ENCODE measurements at places on chromosomes 13 and 19. TPM values are rescaled to one million over a fixed set of nuclear protein-coding genes. Genes with fewer than 3 reads are reported as not detected.

GRCh38 chr19:36838784-36839324 lies 667 bp upstream of the ZNF790 start:
- H3K4me1 ChIP-seq: peaks cover 18% of the 10 kb centered on the region
- no peaks in the 10 kb centered on the region for H3K27me3 ChIP-seq
- peak overlapping the region; percentile 48 for H3K4me3 ChIP-seq
- peak overlapping the region; percentile 73 for H3K27ac ChIP-seq
- DNase-seq: no peak
- H3K36me3 ChIP-seq: no peaks in the 10 kb centered on the region

ACP5 gene
- 26.8 TPM for total RNA-seq

GRCh38 chr19:10699650-10700335 lies 1.4 kb upstream of the QTRT1 start:
- peaks cover 22% of the 10 kb centered on the region for H3K4me1 ChIP-seq
- DNase-seq: peak; percentile 53
- no peak overlapping the region for H3K27ac ChIP-seq
- no peaks in the 10 kb centered on the region for H3K27me3 ChIP-seq
- no peak overlapping the region for H3K4me3 ChIP-seq

C5AR2 gene
- 2.9 TPM for total RNA-seq

- H3K4me3 ChIP-seq: no peak overlapping the region
- H3K36me3 ChIP-seq: no peaks in the 10 kb centered on the region
- H3K27me3 ChIP-seq: no peaks in the 10 kb centered on the region
- H3K4me1 ChIP-seq: peaks cover 65% of the 10 kb centered on the region
- DNase-seq: no peak
- no peak overlapping the region for H3K27ac ChIP-seq
Observed at GRCh38 chr13:41490371-41491015, 33.1 kb downstream of the RGCC start.

TMPRSS9 gene
- not detected for total RNA-seq

GRCh38 chr13:75393839-75394520 lies 88.0 kb downstream of the TBC1D4 start:
- H3K27me3 ChIP-seq: no peaks in the 10 kb centered on the region
- H3K27ac ChIP-seq: no peak overlapping the region
- DNase-seq: no peak
- H3K4me3 ChIP-seq: no peak overlapping the region
- H3K36me3 ChIP-seq: no peaks in the 10 kb centered on the region

CGB1 gene
- not detected for total RNA-seq

- no peak for DNase-seq
- no peak overlapping the region for H3K27ac ChIP-seq
- H3K4me3 ChIP-seq: no peak overlapping the region
- no peaks in the 10 kb centered on the region for H3K27me3 ChIP-seq
- H3K36me3 ChIP-seq: no peaks in the 10 kb centered on the region
- no peaks in the 10 kb centered on the region for H3K4me1 ChIP-seq
Observed at GRCh38 chr13:109288151-109288709, 498.2 kb downstream of the IRS2 start.

DNA sequence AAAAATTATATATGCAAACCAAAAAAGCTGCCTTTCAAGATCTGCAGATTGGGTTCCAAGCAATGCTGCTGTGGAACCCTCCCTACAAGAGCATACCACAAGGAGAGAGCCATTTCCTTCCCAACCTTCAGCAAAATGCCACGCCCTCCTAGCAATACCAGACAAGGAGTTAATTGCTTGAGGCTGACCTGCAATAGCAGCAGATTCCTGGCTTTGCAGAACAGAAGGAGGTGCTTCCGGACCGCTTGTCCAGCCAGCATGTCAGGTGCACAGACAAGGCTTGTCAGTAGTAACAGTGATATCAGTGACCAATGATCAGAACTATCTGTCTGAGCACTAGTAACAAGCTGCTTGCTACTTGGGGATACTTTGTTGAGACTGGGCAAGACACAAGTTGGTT lies 301.6 kb downstream of the FGF14 start:
- no peak overlapping the region for H3K27ac ChIP-seq
- no peaks in the 10 kb centered on the region for H3K36me3 ChIP-seq
- H3K4me1 ChIP-seq: no peaks in the 10 kb centered on the region
- no peaks in the 10 kb centered on the region for H3K27me3 ChIP-seq
- DNase-seq: no peak

ATP7B gene
- 1.4 TPM for total RNA-seq

SMIM44 gene
- total RNA-seq: not detected

DNA sequence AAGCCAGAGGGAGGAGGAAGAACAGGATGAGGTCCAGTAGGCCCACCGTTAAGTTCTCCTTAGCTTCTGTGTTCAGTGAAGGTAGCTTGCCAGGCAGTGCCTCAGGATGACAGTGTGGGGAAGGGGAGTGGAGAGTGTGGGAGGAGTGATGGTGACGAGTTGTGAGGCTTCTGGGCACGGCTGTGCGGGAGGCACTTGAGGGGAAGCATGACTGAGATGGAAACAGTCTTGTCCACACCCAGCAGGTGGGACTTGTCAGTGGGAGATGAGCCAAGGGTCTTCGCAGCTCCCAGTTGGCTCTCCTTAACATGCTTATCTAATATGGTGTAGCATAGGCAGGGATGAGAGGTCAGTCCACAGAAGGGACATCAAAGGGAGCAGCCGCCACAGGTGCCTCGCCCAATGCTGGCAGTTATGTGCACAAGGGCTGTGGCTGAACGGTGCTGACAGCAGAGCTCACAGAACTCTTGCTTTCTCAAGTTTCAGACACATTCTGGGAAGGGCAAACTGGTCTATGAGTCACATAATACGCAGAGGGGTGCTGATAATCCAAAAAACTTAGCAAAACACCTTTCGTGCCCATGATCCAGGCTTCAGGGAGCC lies 47.5 kb downstream of the OXGR1 start:
- no peaks in the 10 kb centered on the region for H3K36me3 ChIP-seq
- no peaks in the 10 kb centered on the region for H3K27me3 ChIP-seq
- no peaks in the 10 kb centered on the region for H3K4me1 ChIP-seq
- H3K4me3 ChIP-seq: no peak overlapping the region
- no peak for DNase-seq

CKM gene
- total RNA-seq: not detected

ZFP14 gene
- total RNA-seq: 20.7 TPM

All from CD4-positive, alpha-beta memory T cell (primary cell).